Effector CD8-positive, alpha-beta T cell (primary cell): ENCODE measurements at places on chromosomes 6 and 20.

GRCh38 chr6:52512199-52512598, 64.7 kb downstream of the TRAM2 start:
- no peak for DNase-seq

DNA sequence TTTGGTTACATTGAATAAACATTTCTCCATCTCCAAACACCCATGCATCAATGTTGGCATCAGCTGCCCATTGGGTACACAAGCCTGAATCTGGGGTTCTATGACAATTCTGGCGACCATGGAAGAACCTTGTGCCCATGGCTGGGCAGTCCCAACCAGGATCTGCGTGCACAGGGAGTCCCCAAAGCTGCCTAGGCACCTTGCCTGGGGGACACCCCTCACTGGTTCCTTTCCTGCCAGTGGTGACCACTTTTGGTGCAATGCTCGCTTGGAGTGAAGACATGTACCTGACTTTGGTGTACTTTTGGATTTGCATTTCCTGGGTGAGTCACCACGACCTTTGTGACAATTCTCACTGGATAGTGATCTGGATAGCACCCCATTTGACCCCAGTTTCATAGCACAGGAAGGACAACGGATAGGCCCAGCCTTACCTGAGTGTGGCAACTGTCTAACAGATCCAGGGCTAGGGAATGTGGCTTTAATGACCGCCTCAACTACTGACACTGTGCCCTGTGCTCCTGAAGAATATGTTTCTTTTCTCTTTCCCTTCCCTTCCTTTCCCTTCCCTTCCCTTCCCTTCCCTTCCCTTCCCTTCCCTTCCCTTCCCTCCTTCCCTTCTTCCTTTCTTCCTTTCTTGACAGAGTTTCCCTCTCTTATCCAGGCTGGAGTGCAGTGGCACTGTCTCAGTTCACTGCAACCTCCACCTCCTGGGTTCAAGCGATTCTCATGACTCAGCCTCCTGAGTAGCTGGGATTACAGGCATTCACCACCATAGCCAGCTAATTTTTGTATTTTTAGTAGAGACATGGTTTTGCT, 7.1 kb downstream of the SPINT3 start:
- no peak for DNase-seq

DNA sequence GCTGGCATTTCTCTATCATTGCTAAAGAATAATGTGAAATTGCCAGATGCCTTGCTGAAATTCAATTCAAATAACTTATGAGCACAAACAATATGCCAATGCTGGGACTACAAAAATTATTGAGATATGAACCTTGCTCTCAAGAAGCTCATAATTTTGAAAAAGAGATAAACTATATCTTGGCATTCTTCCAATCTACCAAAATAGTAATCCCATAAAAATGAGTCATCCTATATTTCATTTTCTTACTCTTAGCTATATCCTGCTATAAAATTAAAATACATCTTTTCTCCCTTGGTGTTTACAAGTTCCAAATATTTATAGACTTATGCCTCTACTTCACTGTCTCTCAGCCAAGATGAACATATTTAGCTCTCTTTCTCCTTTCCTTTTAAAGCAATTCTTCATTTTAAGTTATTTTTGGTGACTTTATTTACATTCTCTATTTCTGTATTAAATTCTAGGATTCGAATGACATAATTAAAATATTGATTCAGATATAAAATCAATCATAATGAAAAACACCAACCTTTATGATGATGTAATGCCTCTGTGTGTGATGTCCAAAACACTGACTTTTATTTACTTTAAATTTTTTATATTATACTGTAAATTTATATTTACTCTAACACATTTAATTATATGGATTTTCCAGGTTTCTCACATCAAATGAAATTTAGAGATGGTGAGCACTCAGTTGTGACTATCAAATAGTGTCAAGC, 152.6 kb downstream of the CDK19 start:
- no peak for DNase-seq

- DNase-seq = no peak
Observed at GRCh38 chr20:59575653-59576052, 28.7 kb upstream of the PHACTR3 start.

GRCh38 chr20:9590189-9590588, 75.8 kb downstream of the LAMP5 start:
- no peak for DNase-seq

GRCh38 chr6:122009000-122009350, 390.5 kb upstream of the HSF2 start:
- DNase-seq = no peak

GRCh38 chr20:4225745-4226144, 210.4 kb upstream of the RNF24 start:
- no peak for DNase-seq

- no peak for DNase-seq
Observed at GRCh38 chr20:48489046-48489463, 338.7 kb downstream of the PREX1 start.
